Dermis blood vessel endothelial cell (primary cell): ENCODE measurements at places on chromosomes 1 and 21. TPM values are rescaled to one million over a fixed set of nuclear protein-coding genes. Genes with fewer than 3 reads are reported as not detected.

GRCh38 chr1:27153549-27153886 is 1.4 kb downstream of the SLC9A1 start:
- DNase-seq = no peak

DNA sequence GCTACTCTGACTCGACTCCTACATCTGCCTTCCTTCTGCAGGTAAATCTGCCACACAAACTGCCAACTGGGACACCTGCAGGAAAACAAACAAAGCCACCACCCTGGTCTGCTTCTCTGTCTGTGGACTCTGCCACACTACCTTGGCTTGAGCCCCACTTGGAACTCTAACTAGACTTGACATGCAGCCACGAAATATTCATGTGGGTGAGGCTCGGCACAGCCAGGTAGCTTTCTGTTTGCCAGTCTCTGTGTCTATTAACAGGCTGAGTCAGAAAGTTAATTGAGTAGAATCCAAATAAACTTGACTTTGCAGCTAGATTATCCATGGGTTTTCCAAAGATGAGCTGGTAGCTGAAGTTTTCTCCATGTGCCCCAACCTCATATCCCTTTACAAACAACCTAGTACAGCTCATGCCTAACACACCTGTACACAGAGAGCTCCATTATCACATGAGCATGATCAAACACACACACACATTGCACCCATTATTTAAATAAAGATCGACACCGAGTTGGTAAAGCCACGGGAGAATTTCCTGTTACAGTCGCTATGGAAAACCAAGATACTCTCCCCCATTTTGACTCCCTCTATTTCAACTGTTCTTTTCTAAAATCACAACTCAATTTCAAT is 808 bp downstream of the C1orf116 start:
- no peak for DNase-seq

DNA sequence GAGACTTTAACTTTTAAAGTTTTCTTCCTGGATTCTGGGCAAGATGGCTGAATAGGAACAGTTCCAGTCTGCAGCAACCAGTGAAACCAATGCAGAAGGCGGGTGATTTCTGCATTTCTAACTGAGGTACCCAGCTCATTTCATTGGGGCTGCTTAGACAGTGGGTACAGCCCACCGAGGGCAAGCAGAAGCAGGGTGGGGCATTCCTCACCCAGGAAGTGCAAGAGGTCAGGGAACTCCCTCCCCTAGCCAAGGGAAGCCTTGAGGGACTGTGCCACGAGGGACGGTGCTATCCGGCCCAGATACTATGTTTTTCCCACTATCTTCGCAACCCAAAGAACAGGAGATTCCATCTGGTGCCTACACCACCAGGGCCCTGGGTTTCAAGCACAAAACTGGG is 121.0 kb downstream of the VAV3 start:
- DNase-seq = no peak

DNA sequence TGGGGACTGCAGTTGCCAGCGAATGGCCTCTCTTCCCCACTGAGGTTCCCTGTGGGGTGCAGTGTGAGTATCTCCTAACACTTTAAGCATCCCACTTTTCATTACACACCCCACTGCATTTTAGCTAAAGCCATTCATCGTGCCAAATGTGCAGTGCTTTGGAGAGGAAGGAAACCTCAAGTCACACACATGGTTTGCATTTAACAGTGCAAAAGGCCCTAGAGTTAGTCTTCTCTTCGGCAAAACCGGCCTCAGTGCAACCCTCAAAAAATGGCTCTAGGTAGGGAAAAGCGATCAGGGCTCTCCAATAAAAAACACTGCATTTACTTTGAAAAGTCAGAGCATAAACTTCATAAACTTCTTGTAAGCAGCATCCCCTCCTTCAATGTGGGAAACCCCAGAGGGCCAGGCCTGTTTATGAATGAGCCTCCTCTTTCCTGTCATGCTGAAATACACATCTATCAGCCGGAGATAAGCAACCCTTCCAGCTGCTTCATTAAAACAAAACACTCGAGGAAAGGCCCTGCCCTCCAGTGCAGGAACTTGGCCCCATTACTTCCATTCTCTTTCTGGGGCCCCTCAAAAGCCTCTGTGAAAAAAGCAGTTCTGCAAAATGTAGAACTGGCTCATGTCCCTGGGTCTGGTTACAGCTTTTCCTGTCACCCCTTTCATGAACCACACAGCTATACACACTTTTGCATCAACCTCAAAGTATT is 184.0 kb downstream of the CDC7 start:
- DNase-seq = peak; percentile 18

DNA sequence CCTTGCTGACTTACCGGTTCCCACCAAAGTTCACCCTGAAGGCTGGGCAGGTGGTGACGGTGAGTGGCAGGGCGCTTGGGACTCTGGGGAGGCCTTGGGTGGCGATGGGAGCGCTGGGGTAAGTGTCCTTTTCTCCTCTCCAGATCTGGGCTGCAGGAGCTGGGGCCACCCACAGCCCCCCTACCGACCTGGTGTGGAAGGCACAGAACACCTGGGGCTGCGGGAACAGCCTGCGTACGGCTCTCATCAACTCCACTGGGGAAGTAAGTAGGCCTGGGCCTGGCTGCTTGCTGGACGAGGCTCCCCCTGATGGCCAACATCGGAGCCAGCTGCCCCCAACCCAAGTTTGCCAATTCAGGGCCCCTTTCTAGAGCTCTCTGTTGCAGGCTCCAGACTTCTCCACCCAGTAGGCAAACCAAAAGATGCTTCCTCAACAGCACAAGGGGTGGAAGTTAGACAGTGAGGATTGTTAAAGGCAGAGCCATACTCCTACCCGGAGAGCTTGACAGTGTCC is 16.4 kb upstream of the SEMA4A start:
- no peak for DNase-seq

DNA sequence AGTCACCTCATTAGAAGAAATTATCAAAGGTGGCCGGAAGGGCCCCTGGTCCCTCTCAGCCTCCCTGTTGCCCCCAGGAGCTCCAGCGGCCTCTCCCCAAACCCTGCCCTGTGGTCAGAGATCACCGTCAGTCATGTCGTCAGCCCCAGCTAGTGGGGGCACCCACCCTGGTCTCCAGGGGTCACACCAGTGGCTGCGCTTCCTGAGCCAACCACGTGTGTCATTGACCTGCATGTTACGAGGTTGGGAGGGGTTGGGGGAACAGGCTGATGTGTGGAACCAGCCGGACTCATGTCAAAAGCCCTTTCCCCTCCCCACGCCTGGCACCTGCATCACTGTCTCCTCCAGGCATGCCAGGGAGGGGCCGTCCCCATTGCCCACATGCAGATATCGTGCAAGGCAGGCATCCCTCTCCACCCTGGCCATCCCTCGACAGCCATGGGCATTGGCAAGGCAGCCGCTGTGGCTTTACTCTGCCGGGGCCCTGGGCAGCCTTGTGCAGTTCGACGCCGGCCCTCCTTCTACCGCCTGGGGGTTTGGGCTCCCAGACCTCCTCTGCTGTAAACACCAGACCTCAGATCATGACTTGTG is 128.7 kb downstream of the CRYAA start:
- DNase-seq = no peak

GRCh38 chr1:56849750-56850149 is 4.8 kb upstream of the C8A start:
- no peak for DNase-seq

- DNase-seq = peak; percentile 86
Observed at GRCh38 chr1:28417441-28417922, 47.9 kb downstream of the PHACTR4 start.

GRCh38 chr1:152143150-152143887 is 15.7 kb downstream of the RPTN start:
- DNase-seq = no peak

The LCE6A gene
- total RNA-seq = not detected in 2 replicates

The BMP8B gene
- total RNA-seq = 0.17 and 0.47 TPM in 2 replicates

The TIMM17A gene
- total RNA-seq = 52.9 and 67.0 TPM in 2 replicates

The RPE65 gene
- not detected in 2 replicates for total RNA-seq

The DNAI4 gene
- 2.1 and 3.7 TPM in 2 replicates for total RNA-seq

The SPRR3 gene
- total RNA-seq = not detected in 2 replicates
